ENCODE measurements at places on chromosomes 5 and 9.

DNA sequence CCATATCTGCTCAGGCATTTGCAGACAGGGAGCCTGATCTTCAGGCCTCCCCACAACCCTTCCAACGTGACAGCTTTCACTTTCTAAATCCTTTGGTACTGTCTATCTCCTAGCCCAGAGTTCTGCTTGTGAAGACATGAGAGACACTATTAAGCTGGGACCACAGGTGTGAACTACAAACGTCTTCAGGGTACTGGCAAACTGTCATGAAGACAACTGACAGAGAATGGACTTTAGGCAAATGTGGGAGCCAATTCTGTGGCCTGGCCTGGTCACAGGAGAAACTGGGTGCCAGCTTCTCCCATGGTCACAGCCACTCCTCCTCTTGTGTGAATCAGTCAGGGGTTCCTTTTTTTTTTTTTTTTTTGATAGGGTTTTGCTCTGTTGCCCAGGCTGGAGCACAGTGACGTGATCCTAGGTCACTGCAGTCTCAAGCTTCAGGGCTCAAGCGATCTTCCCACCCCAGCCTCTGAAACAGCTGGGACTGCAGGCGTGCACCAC lies 10.4 kb downstream of the TRIM14 start:
- no peak for DNase-seq

GRCh38 chr9:114652776-114653555 lies 4.6 kb downstream of the TEX53 start:
- no peak for DNase-seq

DNA sequence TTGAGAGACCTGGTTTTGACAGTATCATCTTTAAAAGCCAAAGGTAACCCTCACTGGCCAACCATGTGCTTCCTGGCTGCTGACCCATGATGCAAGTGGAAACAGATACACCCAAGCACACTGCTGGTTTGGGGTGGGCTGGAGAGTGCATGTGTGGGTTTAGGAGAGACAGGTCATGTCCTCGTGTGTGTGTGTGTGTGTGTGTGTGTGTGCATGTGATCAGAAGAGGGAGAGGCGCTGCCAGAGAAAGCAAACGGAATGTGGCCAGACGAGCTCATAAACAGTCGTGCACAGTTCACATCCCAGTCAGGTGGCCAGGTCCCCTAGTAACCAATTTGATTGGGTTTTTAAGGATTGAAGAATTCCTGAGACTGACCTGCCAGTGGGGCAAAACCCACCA lies 112.8 kb upstream of the ICE1 start:
- no peak for DNase-seq

DNA sequence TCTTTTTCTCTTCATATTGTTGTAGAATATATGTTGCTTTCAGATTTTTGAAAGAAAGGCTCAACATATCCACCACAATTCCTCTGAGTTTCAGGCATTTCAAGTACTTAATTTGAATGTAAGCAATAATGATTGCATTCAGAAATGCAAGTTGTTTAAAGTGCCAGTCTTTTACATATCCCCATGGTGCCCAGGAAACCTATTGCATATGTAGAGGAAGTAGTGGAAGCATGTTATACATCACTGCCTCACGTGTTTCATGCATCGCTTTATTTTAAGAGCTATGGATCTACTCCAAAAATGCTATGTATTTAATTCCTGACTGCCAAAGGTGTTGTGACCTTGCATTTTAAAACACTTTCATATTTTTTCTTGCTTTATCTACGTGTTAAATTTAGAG lies 28.1 kb downstream of the CPEB4 start:
- DNase-seq: no peak

DNA sequence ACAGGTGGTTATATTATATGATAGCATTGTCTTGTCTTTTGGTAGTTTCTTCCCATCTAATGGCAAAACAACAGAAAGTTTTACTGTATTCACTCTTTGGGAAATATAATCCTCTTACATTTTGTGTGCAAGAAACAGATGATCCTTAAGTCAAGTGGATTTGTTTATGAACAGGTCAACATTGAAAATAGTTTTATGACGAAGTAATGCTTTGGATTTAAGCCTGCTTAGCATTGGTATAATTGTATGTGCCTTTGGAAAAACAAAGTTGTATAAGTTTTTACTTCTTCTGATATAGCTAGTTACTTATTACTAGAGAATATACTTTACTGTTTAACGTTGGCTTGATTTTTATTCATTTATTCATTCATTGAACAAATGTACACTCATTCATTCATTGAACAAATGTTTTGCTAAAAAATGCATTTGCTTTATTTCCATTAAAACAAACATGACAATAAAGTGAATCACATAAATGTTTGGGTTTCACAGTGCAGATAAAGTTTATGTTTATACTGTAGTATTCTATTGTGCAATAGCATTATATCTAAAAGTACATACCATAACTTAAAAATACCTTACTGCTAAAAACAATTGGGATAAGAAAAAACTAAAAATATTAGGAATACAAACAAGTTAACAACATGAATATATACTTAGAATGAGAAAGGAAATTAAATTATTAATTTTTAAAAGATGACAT lies 12.3 kb downstream of the SGCD start:
- DNase-seq: no peak

DNA sequence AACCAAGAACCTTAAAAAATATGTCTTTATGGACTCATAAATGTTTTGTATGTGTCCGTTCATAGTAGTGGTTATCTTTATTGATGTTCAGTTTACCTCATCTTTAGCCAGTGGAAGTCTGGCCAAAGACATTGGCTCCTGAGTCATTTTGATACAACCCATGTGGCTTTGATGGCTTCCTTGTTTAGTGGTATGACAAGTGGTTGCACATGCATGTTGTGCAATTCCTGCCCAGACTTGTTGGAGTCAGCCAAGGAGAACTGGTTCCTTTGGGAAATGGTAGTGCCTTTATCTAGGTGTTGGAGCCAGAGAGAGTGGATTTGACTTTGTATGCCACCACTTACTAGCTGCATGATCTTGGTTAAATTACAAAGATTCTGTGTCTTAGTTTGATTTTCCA lies 94.3 kb downstream of the RPS23 start:
- DNase-seq: no peak

- no peak for DNase-seq
These were observed 145.7 kb downstream of the SEMA6A start for GRCh38 chr5:116428966-116429365.

DNA sequence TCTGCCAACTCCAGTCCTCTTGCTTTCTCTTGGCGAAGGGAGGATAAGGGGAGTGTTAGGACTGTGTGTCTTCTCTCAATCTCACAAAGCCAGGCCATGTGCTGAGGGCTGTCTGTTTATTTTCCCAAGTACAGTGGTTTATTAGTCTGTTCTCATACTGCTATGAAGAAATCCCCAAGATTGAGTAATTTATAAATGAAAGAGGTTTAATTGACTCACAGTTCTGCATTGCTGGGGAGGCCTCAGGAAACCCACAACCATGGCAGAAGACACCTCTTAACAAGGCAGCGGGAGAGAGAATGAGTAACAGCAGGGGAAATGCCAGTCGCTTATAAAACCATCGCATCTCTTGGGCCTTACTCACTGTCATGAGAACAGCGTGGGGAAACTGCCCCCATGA lies 36.2 kb upstream of the CKS2 start:
- no peak for DNase-seq

DNA sequence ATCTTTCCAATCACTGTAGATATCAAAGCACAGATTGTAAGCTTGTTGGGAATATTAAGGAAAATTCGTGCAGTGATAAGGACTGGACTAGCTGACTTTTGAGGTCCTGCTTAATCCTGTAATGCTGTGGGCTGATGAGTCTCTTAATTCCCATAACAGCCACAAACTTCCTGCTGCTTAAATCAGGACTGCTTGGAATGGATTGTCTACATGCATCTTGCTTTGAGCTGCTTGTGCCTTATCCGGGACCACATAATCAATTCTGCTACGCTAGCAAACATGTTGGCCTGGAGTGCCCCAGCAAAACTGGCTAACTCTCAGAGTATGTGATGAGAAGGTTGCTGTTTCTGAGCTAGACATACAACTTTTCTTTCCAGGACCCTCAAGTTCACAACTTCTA lies 79.6 kb downstream of the SNCAIP start:
- no peak for DNase-seq

DNA sequence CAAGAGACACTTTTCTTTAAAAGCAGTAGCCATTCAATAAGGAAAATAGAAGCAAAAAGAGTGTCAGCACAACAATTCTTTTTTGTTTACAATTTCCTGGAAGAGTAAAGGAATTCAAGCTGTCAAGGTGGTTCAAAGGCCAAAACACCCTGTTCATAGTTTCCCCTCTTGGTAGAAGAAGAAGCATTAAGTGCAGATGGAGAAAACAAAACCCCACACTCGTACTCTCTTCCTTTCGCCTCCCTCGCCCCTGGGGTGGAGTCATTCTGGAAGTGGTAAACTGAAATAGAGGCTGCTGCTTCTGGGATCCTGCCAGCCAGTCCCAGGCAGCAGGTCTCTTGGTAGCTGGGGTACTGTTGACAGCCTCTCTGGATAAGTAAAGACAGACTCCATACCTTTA lies 105.0 kb downstream of the ANKRD55 start:
- DNase-seq: peak; percentile 20

DNA sequence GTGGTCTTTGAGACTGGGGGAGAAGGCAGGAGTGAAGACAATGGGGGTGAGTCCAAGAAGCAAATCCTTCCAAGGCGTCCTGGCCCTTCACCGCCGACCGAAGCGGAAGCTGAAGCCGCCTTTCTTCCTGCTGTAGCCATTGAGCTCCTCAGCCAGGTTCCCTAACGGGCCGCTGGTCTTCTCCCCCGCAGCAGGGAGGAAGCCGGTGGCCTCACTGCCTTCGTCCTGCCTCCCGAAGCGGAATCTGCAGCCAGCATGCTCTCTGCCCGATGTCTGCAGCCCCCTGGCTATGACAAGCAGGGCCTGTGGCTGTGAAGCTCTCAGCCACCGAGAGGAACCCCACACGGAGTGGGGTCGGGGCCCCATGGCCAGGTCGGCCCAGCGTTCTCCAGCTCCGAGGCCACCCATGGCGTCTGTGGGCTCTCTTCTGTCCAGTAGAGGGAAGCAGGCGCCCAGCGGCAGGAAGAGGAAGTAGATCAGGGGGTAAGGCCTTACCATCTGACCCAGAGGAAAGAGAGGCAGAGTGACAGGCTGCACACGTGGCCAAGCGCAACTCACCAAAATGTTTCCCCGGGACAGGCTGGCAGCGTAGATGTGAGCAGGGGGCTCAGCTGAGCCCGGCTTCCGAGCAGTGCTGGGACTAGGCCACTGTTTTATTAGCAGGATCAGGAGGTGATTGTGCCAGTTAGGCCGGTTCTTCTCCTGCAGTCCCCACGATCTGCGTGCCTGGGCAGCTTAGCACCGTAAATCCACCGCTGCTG lies 3.1 kb downstream of the QRFP start:
- DNase-seq: no peak

DNA sequence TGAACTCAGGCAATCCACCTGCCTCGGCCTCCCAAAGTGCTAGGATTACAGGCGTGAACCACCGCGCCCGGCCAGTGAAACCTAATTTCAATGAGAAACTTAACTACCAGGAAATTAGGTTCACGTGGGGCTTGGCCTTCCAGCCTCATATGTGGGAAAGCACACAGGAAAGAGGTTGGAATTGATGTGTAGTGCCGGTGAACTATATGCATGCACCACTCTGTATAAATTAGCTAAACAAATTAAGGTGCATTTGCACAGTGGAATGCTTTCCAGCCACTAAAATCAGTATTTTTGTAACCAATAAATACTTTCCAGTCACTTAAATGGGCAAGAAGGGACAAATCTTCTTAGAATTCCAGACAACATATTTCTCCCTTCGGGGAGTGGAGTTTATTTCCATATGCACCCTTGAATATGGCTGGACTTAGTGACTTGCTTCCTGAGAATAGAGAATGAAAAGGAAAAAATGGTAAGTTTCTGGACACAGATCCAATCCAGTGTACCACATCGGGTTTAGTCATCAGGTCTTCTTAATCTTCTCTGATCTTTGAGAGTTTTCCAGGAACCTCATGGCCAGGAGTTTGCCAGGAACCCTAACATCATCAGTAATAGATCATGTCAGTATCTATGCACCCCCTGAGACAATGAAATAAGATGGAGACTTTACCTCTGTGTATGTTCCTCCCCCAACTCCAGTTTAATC lies 24.9 kb downstream of the ATOX1 start:
- no peak for DNase-seq

DNA sequence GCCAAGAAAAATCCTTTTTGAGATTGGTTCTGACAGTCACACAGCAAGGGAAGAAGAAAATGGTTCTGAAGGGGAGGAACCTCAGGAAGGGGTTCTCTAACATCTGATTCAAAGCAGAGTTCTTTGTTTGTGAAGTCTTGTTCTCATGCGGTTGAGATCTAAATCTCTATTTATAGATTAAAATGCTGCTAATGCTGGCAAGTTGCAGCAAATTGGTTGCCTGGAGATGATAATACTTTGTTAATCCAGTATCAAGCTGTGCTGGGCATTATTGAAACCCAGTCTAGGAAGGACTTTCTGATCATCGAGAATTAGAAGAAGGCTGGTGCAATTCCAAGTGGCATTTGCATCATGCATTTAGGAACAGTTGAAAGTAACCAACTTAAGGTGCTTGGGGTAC lies 34.0 kb upstream of the SLC28A3 start:
- no peak for DNase-seq

DNA sequence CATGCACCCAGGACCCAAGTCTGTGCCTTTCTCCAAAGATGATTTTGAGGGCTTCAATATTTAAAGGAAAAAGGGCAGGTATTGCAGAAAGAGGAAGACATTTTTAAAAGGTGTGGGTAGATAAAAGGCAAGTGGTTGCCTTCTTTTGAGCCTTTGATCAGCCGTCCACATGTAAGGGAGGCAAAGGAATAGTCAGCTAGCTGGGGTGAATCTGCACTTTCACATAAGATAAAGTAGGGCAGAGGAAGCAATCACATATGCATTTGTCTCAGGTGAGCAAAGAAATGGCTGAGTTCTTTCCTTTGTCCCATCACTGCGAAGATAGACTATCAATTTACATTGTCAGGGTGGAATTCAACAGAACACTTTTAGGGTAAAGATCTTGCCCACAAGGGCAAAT lies 19.9 kb downstream of the MGAT1 start:
- no peak for DNase-seq

GRCh38 chr9:73093740-73094379 lies 57.8 kb upstream of the ANXA1 start:
- DNase-seq: no peak

DNA sequence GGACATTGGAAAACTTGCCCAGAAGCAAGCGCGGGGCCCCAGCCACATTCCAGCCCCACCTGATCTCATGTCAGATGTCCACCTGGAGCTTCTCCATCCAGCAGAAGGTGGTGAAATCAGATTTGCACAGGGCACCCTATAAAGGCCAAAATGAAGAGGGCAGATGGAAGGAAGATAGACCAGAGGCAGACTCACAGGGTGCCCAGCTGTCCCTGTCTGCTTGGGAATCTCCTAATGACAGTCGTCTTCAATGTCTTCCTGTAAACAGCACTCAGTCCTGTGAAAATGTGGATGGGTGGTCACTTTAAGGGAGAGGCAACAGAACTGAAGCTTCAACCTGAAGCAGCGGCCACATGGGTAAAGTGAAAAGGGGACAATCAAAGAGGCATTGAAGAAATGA lies 607.5 kb downstream of the IRX1 start:
- no peak for DNase-seq

DNA sequence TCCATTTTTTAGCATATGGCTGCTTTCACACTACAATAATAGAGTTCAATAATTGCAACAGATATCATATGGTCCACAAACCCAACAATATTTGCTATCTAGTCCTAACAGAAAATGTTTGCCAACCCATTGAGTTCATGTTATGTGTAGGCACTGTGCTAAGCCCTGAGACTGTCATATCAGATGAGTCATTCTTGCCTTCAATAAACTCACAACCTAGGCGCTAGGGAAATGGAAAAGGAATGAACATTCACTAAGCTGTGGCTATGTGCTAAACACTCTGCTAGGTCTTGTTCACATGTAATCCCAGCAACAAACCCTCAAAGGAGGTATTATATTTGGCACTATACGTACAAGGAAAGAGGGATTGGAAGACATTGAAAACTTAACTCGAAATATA lies 8.4 kb upstream of the TIMD4 start:
- DNase-seq: no peak

All from RPMI8226 (cell line).